ENCODE measurements at places on chromosomes 1 and 21.
A peak's percentile ranks its signal among the peaks of the same experiment; 100 is the strongest.

DNA sequence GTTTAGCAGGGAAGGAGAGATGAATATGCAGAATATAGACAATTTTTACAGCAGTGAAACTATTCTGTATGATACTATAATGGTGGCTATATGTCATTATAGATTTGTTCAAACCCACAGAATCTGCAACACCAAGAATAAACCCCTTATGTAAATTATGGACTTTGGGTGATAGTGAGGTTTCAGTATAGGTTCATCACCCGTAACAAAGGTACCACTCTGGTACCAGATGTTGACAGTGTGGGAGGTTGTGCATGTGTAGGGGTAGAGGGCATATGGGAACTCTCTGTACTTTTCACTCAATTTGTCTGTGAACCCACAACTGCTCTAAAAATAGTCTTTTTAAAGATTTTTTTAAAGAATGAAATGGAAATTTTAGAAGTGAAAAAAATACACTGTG is 29.9 kb upstream of the PRDX6 start:
- no peak for DNase-seq

- no peak for DNase-seq
These were observed 3.3 kb downstream of the C21orf58 start for GRCh38 chr21:46320331-46320801.

- DNase-seq, result peak; percentile 36
These were observed 18.4 kb upstream of the LY9 start for GRCh38 chr1:160777486-160778089.

DNA sequence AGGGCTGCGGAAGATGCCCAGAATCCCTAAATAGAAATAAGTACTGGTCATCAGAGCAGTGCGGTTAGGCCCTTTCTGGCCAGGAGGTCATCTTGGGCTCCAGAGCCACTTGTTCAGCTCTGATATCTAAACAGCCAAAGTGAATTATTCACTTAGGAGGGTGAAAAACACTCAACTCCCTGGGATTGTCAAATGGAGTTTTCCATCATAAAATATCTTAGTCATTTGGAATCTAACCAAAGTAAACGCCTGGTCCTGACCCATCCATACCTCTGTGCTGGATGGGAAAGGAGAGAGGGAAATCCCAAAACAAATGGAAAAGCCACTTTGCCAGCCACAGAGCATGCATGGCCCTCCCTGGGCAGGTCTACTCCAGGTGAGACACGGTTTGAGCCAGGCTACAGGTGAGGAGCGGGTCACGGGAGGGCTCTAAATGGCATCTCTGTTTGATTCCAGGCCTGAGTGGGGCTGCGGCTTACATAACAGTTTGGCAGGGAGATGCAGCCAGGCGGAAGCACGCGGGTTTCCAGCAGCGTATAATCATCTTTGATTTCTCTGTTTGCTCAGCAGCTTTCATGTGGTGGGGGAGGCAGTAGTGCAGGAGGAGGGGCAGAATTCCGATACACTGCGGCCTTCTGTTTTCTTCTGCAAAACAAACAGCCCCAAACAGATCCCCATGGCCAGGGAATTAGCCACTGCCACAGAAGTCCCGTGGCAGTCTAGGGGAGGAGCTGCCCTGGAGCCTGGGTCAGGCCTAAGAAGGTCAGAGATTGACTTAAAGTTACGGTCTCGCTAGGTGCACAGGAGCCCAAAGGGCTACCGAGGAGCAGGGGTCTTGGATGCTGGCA is 59.1 kb upstream of the ZNF648 start:
- no peak for DNase-seq

- DNase-seq, result no peak
These were observed 46.4 kb downstream of the ZNF281 start for GRCh38 chr1:200363264-200363933.

GRCh38 chr1:13965770-13966398 is 265.9 kb downstream of the PRDM2 start:
- peak; percentile 51 for DNase-seq

DNA sequence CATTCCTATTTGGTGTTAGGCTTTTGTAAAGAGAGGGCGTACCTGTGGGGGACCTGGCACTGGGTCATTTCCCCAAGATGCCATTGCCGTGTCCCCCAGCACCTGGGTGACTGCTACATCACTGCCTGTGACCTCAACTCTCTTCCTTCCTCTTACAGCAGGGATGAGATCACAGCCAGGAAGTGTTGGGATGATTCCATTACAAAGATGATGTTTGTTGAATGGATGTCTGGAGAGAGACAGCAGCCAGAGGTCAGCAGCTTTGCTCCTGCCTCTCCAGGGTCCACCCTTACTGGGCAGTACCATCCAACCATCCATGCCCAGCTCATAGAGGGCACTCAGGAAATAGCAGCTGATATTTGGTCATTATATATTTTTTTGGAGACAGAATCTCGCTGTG is 35.1 kb downstream of the TMEM51 start:
- DNase-seq, result no peak

DNA sequence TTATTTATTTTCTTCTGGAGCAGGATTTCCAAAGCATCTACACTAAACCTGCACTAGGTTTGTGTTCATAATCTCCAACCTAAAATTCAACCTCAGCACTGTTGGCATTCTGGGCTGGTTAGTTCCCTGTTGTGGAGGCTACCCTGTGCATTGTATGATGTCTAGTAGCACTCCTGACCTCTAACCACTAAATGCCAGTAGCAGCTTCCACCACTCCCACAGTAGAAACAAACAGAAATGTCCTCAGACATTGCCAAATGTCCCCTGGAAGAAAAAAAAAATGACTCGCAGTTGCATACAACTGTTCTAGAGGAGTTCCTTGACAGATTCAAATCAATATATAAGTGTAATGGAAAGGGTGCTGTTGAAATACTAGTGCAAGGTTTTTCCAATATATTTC is 18.9 kb downstream of the GRIK1 start:
- no peak for DNase-seq

Data from WERI-Rb-1 (cell line).